ENCODE measurements at places on chromosomes 1 and 21.

DNA sequence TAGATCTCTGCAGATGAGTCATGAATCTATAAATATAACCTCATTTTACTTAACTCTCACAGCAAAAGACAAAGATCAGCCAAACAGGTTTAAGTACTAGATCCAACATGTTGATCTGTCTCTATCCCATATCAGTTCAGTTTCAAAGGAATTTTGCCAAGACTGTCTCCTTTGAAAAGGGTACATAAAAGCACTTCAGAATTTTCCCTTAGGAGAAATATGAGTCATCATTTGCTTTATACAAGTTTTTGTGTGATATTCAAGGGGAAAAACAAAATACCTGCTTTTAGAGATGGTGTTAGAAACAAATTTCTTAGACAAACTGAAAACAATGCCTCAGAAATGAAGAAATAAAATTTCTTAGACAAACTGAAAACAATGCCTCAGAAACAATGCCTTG is 73.5 kb upstream of the LRRC7 start:
- no peak for DNase-seq

- peak; percentile 91 for DNase-seq
Measured at GRCh38 chr1:156489166-156489934, 11.2 kb downstream of the MEF2D start.

DNA sequence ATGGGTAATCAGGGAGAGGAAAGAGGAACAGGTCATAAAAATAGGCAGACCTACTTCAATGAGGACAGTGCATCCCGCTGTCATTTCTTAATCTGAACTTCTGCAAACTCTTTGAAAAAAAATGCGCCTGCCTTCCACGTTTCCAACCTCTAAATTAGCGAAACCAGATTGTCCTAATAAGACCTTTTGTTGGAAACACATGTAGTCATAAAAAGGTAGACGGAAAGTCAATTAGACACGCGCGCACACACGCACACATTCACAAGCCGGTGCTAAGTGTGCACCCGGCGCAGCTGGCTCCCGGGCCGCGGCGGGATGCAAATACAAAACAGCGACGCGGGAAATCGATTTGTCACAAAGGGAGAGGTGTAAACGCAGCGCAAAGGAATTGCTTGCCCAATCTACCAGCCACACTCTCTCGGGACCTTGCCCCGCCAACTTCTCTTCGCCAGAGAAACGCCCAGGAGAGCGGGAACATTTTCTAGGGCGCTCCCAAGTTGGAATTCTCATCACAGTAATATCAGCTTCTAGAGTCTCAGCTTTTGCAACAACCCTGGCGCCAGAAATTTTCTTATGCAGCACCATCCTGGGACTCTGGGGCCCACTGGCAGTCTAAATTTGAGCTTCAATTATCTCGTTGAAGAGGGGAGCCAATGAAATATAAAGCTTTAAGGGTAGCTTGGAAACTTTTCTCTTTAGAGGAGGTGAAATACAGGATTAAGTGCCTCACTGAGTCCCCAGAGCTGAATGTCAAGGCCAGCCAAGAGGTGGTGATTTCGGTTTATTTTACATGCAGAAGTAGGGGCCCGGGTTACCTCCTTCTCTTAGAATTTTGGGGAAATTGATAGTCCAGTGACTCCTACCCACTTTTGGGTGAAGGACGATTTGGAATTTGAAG is 4.5 kb downstream of the PRRX1 start:
- peak; percentile 51 for DNase-seq

GRCh38 chr1:228445490-228445842 is 28.8 kb upstream of the TRIM17 start:
- no peak for DNase-seq

- no peak for DNase-seq
Measured at GRCh38 chr1:185694081-185694480, 40.1 kb upstream of the HMCN1 start.

GRCh38 chr1:223770621-223771315 is 58.4 kb downstream of the CAPN2 start:
- no peak for DNase-seq

DNA sequence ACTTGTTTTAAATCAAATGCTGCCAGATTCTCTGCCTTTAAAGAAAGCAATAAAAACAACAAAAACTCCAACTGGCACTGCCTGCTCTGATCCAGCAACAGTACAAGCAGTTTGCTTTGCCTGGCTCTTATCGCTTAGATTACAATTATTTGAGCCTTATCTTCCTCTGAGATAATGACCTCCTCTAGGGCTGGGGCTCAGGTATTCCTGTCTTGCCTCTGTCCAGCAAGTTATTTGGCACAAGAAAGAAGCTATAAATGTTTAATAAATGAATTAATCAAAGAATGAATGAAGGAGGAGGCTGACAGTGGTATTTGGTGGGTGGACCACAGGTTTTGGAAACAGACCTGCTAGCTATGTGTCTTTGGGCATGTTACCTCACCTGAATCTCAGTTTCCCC is 6.7 kb upstream of the SLC2A1 start:
- no peak for DNase-seq

- DNase-seq, result no peak
Measured at GRCh38 chr1:158103861-158104522, 76.7 kb upstream of the CD1D start.

DNA sequence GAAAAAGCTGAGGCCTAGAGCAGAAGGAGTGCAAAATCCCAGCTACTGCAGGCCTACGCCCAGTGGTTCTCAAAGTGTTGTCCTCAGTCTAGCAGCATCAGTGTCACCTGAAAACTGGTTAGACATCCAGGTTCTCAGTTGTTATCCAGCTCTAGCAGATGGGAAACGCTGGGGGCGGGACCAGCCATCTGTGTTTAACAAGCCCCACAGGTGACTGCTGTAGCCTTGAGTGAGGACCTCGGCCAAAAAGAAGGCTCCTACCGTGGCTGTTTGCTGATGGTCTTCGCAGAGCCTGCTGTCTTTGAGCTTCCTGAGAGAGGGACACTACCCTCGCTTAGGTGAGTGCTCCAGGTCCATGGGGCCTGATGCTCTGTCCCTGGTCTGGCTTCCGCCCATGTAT is 69.7 kb downstream of the LRRN2 start:
- DNase-seq, result no peak
